ENCODE measurements at places on chromosomes 7 and 10.

DNA sequence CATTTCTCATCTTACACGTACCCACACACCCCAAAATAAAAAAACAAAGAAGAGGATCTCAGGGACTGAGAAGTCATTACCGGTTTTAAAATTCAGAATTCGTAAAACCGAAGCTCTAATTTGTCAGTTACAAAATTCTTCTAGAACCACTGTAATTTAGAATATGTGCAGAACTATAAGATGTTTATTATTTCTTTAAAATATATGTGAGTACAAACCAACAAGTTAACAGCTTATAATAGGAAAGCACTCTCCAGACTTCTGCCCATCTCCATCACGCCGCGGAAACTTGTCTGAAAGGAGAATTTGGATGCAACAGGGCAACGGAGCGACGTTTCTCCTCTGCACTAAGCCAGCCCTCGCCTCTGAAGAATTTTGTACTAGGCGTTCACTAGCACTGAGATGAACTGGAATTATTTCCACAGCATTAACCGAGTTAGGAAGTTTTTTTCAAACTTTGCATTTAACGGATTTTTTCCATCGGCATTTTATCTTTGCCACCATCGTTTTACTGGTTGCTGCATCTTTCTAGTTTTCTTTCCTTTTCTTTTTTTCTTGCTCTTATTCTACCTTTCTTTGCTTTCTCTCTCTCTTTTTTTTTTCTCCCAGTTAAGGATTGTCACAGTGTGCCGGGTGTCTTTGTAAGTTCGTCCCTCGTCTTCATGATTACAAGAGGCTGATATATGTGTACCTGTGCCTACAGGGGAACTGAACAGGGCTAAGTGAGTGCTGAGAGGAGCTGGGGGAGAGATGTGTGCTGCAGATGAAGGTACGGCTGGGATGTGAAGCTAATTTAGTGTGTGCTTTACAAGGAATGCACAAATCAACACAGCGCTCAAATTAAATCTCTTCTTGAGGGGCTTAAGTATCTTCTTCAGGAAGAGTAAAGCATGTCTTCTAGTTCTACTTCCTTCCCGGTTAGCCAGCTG, 295.9 kb upstream of the NFE2L3 start:
- DNase-seq, result no peak

GRCh38 chr7:146208492-146208891, 91.9 kb downstream of the CNTNAP2 start:
- no peak for DNase-seq

DNA sequence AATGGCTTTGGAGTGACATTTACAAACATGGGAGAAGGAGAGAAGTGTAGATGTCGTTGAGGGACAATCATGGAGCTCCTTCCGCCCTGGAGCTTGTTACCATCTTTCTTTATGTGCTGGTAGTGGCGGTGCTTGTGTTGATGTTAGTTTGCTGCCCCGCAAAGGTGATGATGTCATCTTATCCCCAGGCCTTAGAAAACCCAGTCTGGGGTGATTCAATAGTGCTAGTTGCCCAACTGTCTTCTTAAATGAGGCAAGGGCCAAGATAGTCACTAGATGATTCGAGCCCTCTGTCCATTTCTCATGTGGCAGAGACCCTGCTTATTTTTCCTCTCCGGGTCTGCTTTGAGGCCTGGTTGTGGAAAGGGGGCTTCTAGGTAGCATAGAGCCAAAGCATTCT, 277.4 kb downstream of the CCSER2 start:
- DNase-seq, result no peak

DNA sequence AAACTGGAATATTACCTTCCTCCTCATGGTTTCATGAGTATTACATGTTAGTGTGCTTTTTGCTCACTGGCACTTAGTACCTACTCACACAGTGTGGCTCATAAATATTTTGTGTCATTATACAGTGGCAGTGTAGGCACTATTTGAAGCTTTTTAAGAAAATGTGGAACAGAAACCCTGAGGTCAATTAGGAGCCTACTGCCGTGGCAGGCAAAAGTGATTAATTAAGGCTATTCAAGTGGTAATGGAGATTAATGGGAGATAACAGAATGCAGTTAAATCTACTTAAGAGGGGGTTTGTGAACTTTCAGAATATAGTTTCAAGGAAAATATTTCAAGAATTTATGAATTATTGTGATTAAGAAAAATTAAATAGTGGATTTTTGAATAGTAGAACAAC, 277.6 kb downstream of the HGF start:
- no peak for DNase-seq

GRCh38 chr10:70575874-70576802, 26.4 kb downstream of the PRF1 start:
- DNase-seq, result no peak

DNA sequence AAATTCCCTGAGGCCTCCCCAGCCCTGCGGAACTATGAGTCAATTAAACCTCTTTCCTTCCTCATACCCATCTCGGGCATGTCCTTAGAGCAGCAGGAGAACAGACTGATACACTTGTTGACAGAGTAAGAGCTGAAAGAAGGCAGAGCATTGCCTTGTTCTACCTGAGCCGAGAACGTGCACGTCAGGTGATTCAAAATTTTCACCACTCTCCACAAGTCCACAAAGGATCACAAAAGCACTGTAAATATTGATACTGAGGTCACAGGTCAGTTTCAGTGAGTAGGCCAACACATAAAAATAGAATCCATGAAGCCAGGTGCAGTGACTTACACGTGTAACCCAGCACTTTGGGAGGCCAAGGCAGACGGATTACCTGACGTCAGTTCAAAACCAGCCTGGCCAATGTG, 27.8 kb downstream of the DCLRE1C start:
- no peak for DNase-seq

DNA sequence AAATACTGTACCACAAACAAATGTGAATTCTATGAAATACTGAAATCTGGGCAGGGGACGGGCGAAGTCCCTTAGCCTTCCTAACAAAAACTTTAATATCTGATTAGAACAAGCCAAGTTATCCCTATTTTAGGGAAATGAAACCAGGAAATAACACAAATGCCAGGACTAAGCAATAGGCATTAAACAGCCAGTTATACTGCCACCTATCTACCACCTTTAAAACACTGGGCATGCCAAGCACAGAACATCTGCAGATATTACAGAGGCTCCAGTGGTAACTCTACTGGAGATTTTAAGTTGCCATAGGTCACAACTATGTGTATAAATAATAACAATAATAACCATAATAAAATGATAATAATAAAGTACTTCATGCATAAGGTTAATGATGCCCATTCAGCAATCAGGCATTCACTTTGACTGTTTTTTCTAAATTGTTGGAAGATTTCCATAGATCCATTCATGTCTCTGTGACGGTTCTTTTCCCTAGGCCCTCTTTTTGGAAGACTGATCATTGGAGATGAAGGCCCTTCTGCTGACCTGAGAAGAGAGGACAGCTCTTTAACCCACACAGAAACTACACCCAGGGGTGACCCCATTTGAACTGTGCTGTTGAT, 195.7 kb downstream of the CACNA2D1 start:
- DNase-seq, result no peak

DNA sequence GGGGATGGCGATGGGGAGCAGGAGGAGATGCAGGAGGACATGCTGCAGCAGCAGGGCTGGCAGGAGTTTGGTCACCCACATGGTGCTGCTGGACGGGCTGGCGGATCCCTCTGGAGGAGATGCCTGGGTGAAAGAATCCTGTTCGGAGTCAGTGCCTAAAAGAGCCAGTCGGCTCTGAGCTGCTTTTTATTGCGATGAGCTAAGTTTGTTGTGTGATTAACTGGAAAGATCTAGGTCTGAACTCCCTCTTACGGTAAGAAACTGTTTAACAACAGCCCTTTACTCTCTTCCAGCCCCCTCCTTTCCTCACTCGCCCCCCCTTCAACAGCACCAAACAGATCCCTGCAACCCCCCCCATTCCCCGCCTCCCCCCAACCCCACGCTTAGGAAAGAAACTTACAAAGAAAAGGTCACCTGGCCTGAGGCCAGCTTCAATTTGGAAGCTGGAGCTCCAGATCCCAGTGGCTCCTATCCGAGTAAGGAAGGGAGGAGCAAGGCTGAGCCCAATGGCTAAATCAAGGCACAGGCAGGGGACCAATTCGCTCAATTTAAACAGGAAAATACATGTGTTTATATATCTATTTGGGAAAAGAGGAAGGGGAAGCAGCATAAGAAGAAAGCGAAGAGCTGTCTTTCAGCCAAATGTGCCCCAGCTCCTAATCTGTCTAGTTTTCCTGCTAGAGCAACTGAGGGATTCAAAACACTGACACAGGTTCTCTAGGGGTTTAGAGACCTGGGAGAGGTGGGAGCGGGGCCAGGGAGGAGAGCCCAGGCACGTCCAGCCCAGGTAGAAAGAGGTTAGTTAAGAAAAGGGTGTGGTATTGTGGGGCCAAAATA, at the start of gene HGF:
Gene HGF, minus strand, starts transcription at position 157 of the 837 bp plus-strand sequence. Its CDS starts 76 bp downstream, at position 81.
- peak; percentile 26 for DNase-seq

DNA sequence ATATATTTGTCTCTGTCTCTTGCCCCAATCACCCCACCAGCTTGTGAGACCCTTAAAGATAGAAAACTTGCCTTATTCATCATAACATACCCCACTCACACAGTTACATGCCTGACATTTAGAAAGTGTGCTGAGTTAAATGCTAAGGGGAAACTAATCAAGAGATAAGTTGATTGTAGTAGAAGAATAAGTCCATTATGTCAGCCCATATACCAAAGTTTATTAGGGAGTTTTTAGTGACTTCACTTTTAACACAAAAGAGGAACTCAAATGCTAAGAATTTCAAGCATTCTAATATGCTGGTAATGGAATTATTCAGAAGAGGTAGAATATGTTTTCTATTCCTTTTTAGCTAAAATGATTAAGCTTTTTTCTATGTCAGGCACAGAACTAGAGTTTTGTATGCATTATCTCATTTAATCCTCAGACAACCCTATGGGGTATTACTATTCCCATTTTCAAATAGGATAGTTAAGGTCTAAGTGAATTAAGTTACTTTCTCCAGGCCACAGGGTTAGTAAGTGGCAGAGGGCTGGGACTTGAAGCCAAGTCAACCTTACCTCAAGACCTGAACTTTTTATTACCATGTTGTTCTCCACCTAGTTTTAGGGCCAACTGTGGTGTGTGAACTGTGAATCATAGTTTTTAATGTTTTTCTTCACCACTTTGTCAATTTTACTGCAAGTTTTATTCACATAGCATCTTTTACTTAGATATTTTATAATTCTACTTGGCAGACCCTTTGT, 19.6 kb downstream of the ASAH2 start:
- DNase-seq, result no peak

GRCh38 chr7:116403265-116403664, 96.3 kb upstream of the CAV2 start:
- no peak for DNase-seq

DNA sequence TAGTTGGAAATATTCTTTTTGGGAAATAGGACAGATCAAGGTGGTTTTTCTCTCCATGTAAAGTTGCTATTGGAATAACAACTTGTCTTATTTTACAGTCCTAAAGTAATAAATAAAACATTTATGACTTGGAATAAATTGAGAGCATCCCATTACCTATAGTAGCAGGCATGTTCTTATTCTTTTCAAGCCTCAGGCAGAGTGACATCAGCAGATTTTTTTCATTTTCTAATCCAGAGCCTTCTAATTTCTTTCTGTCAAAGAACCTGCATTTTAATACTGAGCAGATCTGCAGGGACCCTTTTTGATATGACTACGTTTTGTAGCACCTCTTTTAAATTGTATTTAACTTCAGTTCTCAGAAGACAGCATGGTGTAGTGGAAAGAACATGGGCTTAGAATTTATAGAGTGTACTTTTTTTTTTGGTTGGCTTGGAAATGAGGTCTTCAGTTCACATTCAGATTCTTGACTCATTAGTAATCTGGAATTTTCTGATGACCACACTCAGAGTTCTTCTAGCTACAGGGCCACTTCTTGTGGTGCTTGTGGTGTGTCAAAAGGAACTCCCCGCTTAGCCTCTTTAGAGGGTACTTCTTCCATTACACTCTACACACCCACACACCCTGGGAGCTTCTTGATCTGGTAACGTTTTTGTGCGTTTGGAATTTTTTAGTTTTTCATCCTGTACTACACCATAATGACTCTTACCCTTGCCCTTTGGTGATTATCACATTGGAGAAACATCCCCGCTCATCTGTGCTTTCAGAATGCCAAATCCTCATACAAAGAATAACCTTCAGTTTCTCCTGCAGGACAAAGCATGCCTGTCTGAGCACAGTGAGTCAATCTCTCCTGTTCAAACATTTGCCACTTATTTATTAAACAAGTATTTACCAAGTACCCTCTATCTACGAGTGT, 34.6 kb downstream of the AGK start:
- no peak for DNase-seq

- peak; percentile 35 for DNase-seq
These were observed 79.4 kb downstream of the VWC2 start for GRCh38 chr7:49852619-49853462.

DNA sequence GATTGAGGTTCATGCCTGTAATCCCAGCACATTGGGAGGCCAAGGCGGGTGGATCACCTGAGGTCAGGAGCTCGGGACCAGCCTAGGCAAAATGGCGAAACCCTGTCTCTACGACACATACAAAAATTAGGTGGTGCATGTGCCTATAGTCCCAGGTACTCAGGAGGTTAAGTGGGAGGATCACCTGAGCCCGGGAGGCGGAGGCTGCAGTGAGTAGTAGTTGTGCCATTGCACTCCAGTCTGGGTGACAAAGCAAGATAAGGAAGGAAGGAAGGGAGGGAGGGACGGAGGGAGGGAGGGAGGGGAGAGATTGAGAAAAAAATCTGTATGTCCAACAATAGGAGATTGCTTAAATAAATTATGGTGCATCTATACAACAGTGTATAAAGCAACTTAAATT, 13.2 kb downstream of the TLL2 start:
- no peak for DNase-seq

DNA sequence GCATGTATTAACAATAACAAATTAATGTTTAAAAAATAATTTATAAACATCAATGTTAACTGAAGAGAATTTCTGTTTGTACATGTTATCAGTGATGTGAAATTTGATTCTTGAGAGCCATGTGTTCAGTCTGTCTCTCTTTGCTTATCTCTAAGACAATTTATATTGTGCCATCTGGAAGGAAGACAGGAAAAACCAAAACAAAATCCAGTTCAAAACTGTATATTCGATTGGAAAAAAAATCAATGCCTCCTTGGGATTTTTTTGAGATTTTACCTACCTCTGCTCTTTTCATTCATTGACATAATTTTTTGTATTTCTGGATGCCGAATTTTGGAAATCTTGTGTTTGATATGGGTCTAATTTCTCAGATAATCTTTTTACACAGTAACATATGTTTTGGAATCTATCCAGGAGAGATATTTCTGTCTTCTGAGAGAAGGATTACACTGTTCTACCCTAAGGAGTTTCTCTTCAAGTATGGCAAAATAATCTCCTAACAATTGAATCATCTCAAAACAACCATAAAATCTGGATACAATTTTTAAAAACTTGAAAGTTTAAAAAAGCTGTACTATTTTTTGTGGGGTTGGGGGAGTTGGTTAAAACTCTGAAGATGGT, 311.9 kb upstream of the GNAI1 start:
- no peak for DNase-seq

- DNase-seq, result no peak
These were observed 135.7 kb downstream of the SDK1 start for GRCh38 chr7:3436746-3437145.

Data from large intestine (tissue), 12 donors.